ENCODE measurements at places on chromosomes 1 and 21. TPM values are rescaled to one million over a fixed set of nuclear protein-coding genes. Genes with fewer than 3 reads are reported as not detected.

GRCh38 chr1:155107309-155108264 lies 20.1 kb upstream of the EFNA1 start:
- no peak for DNase-seq

DNA sequence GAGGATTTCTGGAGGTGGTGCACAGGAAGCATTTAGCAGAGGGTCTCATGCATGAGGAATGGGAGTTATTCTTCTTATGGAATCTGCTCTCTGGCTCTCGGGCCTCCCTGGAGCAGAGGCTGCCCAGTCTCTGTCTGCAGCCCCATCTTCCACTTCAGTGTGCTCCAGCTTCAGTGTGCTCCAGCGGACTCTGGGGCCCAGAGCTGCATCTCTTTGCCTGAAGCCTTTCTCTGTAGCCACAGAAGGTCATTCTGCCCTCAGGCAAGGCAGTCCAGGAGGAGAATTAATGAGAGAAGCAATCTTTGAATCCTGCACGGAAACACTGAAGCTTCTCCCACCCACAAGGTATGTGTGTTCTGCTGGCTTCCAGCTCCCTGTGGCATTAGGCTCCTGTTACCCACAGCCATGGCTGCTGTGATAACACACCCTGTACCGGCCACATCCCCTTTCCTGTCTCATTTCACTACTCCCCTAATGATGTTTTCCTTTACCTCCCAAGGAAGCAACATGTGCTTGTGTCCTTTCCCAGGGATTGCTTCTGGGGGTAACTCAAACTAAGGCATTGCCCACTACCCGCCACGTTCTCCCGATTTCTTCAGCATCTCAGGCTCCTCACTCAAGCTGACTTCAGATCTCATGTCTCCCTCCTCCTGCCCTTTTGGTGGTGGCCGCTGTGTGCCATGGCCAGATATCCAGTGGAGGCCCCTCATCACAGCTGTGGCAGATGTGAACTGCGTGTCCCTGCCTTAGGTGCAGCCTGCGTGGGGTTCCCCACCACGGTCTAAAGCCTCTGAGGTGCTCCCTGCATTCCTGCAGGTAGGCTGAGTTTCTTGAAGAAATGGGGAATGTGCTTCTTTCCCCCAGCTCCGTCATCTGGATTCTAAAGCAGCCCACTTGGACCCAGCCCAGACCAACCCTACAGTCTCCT lies 181.2 kb upstream of the GALNT2 start:
- no peak for DNase-seq

DNA sequence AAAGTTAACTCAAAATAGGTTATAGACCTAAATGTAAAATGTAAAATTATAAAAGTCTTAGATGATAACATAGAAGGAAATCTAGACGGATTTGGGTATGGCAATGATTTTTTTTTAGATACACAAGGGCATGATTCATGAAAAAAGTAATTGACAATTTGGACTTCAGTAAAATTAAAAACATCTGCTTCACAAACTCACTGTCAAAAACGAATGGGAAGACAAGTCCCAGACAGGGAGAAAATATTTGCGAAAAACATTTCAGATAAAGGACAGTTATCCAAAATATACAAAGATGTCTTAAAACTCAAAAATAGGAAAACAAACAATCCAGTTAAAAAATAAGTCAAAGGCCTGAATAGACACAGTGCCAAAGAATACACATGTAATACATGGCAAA lies 9.7 kb upstream of the PTGS2 start:
- no peak for DNase-seq

DNA sequence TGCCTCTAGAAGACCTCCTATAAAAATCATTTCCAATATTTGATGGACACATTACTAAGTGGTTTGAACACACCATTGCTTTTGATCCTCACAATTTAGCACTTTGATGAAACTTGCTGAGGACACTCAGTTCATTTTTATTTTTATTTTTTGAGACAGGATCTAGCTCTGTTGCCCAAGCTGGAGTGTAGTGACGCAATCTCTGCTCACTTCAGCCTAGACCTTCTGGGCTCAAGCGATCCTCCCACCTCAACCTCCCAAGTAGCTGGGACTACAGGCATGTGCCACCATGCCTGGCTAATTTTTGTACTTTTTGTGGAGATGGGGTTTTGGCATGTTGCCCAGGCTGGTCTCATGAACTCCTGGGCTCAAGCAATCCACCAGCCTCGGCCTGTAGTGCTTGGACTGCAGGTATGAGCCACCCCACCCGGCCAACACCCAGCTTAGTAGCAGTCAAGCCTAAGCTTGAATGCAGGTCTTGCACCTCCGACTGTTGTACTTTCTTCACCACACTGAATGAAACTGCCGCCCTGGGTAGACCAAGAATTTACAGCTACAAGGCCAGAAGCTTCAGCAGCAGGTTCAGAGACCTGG lies 24.8 kb upstream of the ATP2B4 start:
- no peak for DNase-seq

DNA sequence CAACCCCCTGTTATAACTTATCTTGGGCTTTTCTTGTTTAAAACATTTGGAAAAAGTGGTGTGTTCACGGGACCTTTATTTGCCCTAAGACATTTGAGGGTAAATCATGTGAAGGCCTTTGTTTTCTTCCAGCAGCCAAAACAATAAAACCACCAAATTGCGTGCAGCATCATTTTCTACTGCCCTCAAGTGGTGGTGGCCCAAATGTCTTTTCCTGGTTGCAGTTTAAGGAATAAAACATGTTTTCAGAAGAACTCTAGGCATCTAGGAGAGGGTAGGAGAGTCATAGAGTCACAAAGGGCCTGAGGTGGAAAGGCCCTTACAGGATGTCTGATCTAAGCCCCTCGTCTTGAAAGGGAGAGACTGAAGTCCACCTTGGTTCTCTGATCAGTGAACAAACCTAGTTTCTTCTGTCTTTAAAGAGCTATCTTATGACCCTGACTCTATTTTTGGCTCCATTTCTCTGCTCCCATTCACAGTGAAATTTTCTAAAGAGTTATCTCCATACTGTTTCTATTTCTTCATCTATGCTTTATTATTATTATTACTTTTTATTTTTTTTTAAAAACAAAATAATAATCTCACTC lies 16.0 kb upstream of the EPS15 start:
- peak; percentile 68 for DNase-seq

The LCE1B gene
- not detected for total RNA-seq

GRCh38 chr1:25023826-25024225 lies 93.8 kb upstream of the RUNX3 start:
- no peak for DNase-seq

- no peak for DNase-seq
Observed at GRCh38 chr1:40567825-40568224, 36.4 kb downstream of the ZNF684 start.

GRCh38 chr1:193368302-193368701 lies 181.9 kb upstream of the B3GALT2 start:
- DNase-seq: no peak

Data from IMR-90 (cell line).